Putamen (tissue), 1 donor: ENCODE measurements at places on chromosomes 6 and 20.

GRCh38 chr6:26235302-26235670 lies 129.7 kb upstream of the BTN3A2 start:
- no peak for DNase-seq

DNA sequence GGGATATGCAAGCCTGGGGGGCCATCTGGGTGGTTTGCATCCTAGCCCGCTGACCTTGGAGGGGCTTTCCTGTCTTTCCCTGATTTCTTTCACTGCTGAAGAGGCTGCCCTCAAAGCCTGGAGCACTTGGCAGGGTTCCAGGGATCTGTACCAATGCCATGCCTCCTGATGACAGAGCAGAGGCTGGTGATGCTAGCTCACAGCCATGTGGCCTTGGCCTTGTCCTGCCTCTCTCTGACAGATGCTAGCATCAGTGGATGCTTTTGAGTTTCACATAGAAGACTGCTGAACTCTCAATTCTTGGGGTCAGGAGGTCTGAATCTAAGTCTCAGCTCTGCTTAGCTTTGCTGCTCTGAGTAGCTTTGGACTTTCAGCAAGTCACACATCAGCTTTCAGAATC lies 21.9 kb upstream of the RREB1 start:
- DNase-seq: no peak

DNA sequence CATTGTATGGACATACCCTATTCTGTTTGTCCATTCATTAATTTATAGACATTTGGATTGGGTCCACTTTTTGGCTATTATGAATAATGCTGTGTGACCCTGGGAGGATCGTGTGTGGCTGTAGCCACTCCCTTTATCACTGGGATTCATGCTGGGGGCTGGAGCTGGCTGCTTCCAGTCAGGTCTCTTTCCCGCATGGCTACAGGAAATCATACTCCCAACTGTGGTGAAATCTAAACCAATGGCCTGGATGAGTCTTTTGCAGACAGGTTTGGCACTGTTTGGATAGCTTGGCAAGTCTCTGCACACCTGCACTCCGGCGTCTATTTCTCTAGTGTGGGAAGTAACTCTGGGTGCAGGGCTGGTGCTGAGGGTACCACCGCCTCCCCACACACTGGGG lies 80.4 kb downstream of the RIN2 start:
- no peak for DNase-seq

GRCh38 chr6:83590416-83590815 lies 78.1 kb downstream of the PRSS35 start:
- no peak for DNase-seq
